NCI-H1092 treated with DMSO at 0.1 percent for 48 hours (cell line): ENCODE measurements at places on chromosomes 2 and 18.

- no peak for DNase-seq
Measured at GRCh38 chr2:177843188-177843587, 229.4 kb downstream of the PDE11A start.

- DNase-seq = no peak
Measured at GRCh38 chr2:152694161-152694661, 23.1 kb downstream of the PRPF40A start.

DNA sequence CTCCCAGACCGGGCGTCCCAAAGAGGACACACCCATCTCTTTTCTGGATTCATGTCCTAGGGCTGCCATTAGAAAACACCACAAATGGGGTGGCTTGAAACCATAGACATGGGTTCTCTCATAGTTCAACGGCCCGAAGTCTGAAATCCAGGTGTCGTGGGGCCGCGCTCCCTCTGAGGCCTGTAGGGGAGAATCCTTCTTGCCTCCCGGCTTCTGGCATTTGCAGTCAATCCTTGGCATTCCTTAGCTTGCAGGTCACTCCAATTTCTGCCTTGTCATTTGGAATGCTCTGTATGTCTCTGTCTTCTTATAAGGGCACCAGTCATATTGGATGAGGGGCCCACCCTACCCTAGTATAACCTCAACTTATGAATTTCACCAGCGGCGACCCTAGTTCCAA, 65.1 kb downstream of the CYB5A start:
- DNase-seq = no peak

- no peak for DNase-seq
Measured at GRCh38 chr2:179855673-179856072, 5.7 kb downstream of the ZNF385B start.

- no peak for DNase-seq
Measured at GRCh38 chr2:172856606-172857005, 121.0 kb downstream of the RAPGEF4 start.

GRCh38 chr2:20626698-20627513, 24.0 kb downstream of the HS1BP3 start:
- no peak for DNase-seq

- DNase-seq = no peak
Measured at GRCh38 chr2:77512507-77512906, 9.7 kb downstream of the LRRTM4 start.

GRCh38 chr2:71467180-71467815, 13.9 kb downstream of the DYSF start:
- no peak for DNase-seq

GRCh38 chr2:76008001-76008702, 297.4 kb upstream of the GCFC2 start:
- DNase-seq = no peak

- DNase-seq = no peak
Measured at GRCh38 chr2:122390406-122390805, 635.0 kb downstream of the TSN start.

GRCh38 chr2:69581774-69582581, 61.6 kb downstream of the AAK1 start:
- DNase-seq = no peak

GRCh38 chr2:133821107-133821760, 253.0 kb upstream of the NCKAP5 start:
- DNase-seq = no peak

DNA sequence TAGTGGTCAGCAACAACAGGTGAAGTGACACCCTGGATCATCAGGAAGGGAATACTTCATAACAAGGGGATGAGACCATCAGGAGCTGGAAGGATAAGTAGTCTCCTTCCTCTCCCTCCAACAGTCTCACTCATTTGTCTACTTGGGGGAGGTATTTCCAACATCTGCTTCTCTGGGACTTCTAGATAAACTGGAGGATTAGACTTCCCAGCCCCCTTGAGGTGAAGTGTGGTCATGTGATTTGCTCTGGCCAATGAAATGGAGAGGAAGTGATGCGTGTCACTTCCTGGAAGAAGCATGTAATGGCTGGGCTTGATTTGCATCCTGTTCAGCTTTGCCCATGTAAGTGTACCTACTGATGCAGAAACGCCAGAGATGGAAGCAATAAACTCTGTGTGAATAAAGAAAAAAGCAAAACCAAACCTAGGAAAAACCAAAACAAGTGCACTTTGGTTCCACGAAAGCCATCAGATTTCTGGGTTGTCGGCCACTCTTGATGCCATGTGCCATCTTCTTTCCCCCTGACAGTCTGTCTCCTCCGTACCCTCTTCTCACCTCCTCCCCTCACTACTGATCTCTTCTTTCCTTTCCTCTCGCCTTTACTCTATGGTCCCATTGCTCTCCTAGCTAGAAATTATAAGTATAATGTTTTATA, 76.1 kb upstream of the DNMT3A start:
- no peak for DNase-seq

DNA sequence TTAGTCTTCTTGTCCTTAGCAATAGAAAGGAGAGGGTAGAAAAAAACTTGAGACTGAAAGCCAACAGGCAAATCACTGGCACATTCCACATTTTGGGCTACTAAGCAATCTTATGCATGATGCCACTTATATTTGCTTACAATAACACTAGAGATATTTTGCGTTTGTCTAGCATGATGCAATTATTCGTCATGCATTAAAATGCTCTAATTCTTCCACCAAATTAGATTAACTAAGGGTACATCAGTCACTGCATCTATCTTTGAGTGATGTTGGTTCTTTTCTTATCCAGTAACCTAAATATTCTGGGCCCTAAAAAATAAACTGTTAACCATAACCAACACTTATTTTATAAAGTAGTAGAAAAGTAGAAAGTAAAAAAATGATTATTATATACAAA, 1311.7 kb upstream of the CDH2 start:
- no peak for DNase-seq

- DNase-seq = no peak
Measured at GRCh38 chr2:153354377-153354776, 124.2 kb downstream of the RPRM start.
